Foreskin fibroblast (primary cell): ENCODE measurements at places on chromosomes 5 and 9.

DNA sequence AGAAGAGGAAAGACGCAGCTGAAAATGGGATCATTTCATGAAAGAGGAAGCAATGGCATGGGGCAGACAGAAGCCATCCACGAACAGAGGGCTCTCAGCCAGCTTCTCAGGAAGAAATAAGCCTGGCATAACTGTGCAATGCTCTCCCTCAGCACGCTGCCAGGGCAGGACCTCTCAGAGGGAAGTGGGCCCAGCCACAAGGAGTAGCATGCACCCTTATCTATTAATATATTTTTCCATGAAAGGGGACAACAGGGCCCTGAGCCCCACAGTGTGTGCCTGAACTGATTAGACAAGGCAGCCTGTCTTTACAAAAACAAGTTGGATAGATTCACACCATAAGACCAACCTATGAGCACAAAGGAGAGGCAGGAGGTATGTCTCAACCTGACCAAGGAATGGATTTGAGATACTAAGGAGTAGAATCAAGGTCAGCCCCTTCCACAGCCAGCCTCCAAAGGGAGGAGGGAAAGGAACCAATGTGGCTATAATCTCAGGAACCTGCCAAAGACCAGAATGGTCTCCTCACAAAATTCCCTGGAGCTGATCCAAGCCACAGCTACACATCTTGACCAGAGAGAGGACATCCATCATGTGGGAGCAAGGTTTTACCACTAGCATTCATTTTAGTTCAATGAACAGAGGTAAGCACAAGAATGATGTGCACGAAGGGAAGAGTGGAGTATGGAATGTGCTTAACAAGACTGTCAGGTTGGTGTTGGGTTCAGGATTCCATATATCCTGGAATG is 154.8 kb downstream of the SIL1 start:
- no peak for DNase-seq

- DNase-seq, result no peak
Observed at GRCh38 chr5:150621301-150621700, 19.2 kb upstream of the SYNPO start.

DNA sequence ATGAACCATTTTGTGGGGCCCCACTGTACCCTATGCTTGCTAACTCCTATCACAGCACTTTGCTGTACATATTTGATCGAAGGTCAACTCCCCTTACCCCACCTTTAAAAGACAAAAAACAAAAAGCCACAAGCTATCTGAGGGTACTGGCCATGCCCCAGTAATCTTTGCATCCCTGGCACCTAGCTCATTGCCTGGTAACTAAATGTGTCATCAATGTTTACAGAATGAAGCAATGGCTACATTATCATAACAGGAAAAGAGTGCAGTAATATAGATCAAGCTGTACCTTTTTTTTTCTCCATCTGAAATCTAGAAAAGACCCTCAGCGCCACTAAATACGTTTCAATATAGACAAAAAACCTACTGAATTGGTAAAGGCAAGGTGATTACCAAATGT is 188.0 kb downstream of the ELAVL2 start:
- DNase-seq, result no peak

GRCh38 chr5:149830579-149830978 is 100.5 kb downstream of the PPARGC1B start:
- DNase-seq, result no peak

GRCh38 chr9:20815923-20816703 is 132.1 kb downstream of the FOCAD start:
- no peak for DNase-seq

DNA sequence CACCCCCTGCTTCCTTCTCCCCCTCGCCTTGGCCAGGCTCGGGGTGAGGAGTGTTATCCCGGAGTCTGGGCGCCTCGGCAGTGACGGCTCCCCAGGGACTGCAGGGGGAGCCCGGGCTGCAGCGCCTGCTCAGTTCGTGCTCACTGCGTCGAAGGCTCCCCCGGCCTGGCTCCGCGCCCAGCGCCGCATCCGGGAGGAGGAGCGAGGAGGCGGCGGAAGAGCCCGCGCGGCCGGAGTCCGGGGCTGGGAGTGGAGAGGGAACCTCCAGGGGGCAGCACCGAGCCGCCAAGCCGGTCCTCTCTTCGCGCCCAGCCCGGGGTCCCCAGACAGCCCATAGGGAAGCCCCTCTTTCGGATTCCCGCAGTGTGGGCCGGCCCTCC is 1.3 kb upstream of the EGR1 start:
- DNase-seq, result peak; percentile 99

GRCh38 chr9:109010746-109011145 is 2.6 kb downstream of the CTNNAL1 start:
- peak; percentile 82 for DNase-seq

- no peak for DNase-seq
Observed at GRCh38 chr5:141783005-141783946, 94.9 kb downstream of the PCDH1 start.

- peak; percentile 69 for DNase-seq
Observed at GRCh38 chr9:134496413-134497282, 145.0 kb upstream of the COL5A1 start.

DNA sequence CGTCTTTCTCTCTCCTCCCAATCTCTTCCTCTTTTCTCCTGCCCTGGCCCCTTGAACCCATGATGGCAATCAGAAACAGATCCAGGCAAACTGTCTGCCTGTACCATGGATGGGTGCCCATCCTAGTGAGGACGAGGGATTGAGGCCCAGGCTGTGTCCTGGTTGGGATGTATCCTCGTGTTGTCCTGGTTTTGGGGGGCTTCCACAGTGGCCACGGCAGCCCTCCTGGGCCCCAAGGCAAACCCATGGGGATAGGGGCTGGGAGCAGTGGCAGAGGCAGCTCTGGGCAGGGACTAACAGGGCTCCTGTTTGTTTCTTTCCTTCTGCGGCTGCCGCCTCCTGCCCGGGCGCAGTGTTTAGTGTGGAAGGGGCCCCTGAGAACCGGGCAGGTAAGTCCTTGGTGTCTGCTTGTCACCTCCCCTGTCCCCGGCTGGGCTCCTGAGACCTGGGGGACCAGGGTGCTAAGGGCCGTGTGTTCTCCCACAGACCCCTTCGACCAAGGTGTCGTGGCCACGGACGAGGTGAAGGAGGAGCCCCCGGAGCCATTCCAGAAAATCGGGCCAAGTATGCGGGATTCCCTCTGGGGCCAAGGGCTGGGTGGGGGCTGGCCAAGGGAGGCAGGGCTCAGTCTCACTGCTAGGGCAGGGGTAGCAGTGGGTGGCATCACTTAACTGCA is 70.0 kb downstream of the AMBP start:
- no peak for DNase-seq

DNA sequence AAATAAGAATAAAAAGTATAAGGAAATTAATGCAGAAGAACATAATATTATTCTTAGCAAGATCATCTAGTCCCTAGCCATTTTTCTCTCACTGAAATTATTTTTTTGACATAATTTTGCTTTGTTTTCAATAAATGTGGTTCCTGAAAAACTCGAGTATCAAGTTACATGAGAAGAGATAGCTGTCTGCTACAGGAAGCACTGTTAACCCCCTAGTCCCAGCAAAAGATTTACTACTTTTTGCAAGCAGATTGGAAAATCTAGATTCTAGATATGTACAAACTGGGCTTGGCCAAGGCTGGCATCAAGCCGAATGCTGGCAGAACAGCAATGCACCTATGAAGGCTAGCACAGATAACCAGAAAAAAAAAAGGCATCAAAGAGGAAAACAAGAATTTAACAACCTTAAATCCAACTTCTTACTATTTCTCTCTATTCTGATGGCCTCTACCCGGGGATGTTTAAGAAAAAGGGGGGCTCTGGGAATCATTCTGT is 21.9 kb upstream of the ISCA1 start:
- DNase-seq, result no peak

DNA sequence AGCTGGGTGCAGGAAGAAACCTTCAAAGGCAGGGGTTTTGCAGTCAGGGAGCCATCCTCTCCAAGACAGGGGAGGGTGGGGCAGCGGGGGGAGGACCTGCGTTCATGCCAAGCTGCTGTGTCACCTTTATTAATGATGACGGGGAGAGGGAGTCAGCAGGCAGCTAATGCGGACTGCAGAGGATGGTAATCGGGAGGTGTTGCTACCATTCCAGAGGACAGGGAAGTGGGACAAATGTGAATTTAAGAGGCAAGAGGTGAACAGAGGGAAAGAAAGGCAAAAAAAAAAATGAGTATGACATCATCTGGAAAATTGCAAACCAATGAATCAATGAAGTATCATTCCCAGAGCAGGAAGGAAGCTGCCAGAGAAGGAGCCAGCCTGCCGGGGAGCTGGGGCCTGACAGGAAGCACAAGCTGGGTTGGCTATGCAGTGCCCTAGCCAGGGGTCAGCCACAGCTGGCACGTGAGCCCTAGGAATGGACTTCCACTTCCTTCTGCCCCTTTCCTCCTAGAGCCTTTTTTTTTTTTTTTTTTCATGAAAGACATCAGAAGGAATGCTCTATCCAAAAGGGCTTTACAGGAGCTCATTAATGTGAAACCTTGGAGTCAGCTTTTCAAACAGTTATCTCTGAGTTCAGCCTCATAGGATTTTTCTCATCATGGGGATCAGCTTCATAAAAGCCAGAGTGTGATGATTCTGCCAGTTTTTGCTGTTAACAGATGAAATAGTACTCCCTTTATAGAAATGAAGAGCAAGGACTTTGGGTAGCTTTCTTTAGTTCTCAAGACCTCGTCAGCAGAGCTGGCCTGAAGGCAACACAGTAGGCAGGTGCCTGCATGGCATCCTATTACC is 9.2 kb downstream of the INSYN2B start:
- peak; percentile 92 for DNase-seq

DNA sequence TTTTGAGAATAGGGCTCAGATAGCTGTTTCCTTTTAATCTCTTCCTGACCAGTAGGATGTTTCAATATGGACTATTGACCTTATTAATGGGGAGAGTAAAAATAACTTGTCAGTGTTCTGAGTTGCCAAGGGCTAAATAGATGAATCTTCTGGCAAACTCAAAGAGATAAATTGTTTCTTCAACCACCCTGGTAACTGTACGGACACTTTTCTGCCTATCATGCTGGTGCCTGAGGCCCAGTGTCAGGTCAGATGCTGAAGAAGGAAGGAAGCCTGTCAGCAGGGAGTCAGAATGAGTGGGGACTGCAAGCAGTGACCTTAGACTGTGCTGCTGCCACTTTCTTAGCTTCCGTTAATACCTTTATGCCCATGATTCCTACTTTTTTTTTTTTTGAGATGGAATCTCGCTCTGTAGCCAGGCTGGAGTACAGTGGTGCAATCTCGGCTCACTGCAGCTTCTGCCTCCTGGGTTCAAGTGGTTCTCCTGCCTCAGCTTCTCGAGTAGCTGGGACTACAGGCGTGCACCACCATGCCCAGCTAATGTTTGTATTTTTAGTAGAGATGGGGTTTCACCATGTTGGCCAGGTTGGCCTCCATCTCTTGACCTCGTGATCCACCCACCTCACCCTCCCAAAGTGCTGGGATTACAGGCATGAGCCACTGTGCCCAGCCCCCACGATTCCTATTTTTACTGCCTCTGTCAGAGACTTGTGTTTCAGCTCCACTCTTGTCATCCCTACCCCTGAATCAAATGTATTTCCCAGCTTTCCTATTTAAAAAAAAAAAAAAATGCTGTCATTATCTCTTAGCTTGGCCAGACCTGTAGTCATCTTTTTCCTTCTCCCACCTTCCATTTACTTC is 33.7 kb downstream of the TGFBR1 start:
- DNase-seq, result no peak

DNA sequence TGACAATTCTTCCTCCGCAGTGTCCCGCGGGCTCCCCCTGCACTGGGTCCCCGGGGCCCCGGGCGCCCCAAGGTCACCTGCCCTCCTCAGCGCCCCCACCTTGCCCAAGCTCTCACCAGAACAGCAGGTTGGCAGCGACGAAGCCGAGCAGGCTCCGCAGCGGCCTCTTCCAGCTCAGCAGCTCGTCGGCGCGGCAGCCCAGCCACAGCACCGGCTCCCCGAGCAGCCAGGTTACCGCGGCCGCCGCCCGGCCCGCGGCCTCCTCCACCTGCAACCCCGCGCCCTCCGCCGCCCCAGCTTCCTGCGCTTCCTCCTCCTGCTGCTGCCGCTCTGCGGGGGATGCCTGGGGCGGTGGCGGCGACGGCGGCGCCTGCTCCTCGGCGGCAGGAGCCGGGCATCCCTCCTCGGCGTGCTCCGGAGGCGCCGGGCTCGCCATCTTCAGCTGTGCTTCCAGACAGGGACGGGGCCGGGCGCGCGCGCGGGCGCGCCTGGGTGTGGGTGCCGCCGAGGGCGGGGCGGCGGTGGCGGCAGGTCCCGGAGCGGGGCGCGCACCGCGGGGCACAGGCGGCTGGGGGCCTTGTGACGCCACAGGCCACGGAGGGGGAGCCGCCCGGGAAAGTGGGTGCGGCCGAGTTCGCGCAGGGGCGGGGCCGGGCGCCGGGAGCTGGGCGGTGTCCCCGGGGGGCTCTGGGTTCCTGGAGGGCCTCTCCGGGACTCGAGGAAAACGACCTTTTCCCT is at the start of gene RETREG1:
Gene RETREG1 (minus strand): TSS at position 462 of the 738 bp plus-strand sequence. CDS start 26 bp downstream, at position 436.
- peak; percentile 64 for DNase-seq

DNA sequence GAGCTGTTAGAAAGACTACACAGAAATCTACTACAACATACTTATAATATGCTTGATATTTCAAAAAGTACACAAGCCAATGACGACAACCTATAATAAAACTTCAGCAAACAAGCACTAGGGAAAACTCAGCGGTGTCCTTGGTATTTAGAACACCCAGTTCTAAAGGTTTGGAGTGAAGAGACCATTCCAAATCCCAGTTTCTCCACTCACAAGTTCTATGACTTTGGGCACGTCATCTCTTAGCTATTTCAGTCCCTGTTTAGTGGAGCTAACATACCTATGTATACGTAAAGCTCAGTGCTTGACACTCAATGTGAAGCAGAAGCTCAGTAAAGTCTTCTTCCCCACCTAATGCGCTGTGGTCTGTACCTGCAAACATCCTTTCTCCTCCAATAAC is 52.8 kb downstream of the MLLT3 start:
- no peak for DNase-seq

DNA sequence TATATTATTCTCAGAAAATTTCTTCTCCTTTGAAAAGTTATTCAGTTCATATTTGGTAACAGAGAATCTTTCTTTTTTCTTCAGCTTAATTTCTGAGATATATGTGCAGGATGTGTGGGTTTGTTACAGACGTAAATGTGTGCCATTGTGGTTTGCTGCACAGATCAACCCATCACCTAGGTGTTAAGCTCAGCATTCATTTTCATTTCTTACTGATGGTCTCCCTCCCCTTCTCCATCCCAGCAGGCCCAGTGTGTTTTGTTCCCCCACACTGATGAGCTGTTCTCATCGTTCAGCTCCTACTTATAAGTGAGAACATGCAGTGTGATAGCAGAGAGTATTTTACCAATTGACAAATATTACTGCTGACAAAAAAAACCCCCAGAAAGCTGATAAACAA is 330.0 kb upstream of the CHD1 start:
- no peak for DNase-seq

- no peak for DNase-seq
Observed at GRCh38 chr5:139701056-139701741, 53.0 kb downstream of the CXXC5 start.

DNA sequence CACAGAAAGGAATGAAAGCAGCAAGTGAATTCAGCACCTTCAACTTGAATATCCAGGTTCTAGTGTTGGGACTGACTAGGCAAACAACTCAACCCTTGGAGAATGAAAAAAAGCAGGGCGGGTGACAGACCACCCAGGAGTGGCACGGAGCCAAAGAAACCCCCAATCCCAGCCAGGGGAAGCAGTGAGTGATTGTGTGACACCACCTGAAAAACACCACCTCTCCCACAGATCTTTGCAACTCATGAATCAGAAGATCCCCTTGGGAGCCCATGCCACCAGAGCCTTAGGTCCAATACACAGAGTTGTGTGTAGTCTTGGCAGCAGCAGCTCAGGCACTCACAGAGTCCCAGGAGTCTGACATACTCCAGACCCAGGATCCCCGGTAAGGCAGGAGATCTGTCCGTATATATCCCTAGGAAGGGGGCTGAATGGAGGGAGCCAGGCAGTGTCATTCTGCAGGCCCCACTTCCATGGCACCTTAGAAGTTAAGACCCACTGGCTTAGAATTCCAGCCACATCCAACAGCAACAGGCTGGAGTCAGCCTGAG is 22.1 kb upstream of the ROR2 start:
- no peak for DNase-seq
